ENCODE measurements at places on chromosomes 5 and 9.

- H3K27ac ChIP-seq = peak overlapping the region; percentile 50
- H3K36me3 ChIP-seq = peaks cover 15% of the 10 kb centered on the region
- H3K27me3 ChIP-seq = no peaks in the 10 kb centered on the region
- H3K4me3 ChIP-seq = no peak overlapping the region
Measured at GRCh38 chr9:127519301-127520166, 68.2 kb downstream of the LRSAM1 start.

- DNase-seq = no peak
- no peaks in the 10 kb centered on the region for H3K36me3 ChIP-seq
- no peak overlapping the region for H3K4me3 ChIP-seq
- H3K4me1 ChIP-seq = no peaks in the 10 kb centered on the region
- H3K27ac ChIP-seq = no peak overlapping the region
- no peaks in the 10 kb centered on the region for H3K27me3 ChIP-seq
Measured at GRCh38 chr5:9507974-9508373, 37.9 kb downstream of the SEMA5A start.

DNA sequence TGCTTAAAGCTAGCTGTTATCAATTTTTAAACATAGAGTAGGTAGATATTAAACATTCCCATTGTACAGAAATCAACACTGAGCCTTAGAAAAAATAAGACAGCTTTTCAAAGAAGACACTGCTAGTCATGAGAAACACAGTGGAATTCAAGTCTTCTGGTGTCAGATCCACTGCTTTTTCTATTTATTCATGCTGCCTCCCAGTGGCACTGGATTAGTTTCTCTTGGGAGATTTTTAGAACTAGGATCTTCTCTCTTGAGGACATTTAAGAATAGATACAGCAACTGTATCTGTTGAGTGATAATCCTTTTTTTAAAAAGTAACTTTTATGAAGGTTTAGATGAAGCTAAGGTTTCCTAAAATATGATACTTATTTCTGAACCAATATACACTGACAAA is 1635.4 kb upstream of the C9orf72 start:
- H3K4me1 ChIP-seq = peaks cover 5% of the 10 kb centered on the region
- H3K27ac ChIP-seq = no peak overlapping the region
- no peak for DNase-seq
- no peaks in the 10 kb centered on the region for H3K36me3 ChIP-seq

DNA sequence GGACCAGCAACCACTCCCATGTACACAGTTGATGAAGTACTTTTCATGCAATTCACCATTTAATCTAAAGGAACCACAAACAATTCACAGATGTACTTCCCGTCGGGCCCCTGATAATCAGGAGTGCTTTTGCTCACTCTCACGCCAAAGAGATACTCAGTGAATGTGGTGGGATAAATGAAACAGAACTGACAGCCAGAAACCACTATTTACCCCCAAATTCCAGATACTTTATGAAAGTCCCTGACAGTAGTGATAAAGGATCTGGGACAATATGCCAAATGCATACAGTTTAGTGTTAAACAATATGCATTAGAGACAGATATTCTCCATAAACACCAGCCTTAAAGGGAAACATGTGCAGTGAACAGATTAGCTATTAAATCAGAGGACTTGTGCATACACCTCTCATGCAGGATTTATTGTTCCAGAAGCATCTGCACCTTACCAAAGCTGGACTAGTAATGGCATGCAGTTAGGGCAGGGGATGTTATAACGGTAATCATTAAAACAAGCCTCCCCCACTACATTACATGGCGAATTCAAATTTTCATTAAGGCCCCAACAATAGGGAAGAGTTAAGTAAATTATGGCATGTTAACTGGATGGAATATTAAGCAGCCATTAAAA is 74.0 kb upstream of the SLC25A51 start:
- DNase-seq = no peak
- no peaks in the 10 kb centered on the region for H3K36me3 ChIP-seq
- H3K4me1 ChIP-seq = no peaks in the 10 kb centered on the region
- no peak overlapping the region for H3K4me3 ChIP-seq
- no peaks in the 10 kb centered on the region for H3K27me3 ChIP-seq

DNA sequence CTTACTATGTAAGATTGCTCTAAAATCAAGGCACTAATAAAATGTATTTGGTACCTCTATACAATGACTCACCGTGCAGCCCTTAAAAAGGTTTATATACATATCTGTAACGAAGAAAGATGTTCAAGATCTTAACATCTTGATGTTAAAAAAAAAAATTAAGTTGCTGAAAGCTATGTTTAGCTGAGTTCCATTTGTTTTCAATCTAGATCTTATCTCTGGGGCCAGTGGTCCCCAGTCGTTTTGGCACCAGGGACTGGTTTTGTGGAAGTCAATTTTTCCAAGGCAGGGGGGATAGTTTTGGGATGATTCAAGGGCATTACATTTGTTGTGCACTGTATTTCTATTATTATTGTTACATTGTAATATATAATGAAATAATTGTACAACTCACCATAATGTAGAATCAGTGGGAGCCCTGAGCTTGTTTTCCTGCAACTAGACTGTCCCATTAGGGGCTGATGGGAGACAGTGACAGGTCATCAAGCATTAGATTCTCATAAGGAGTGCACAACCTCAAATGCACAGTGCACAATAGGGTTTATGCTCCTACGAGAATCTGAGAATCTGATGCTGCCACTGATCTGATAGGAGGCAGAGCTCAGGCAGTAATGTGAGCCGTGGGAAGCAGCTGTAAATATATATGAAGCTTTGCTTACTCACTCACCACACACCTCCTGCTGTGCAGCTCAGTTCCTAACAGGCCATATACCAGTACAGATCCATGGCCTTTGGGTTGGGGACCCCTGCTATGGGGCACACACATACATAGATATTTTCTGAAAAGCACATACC is 27.6 kb upstream of the TSLP start:
- no peak overlapping the region for H3K27ac ChIP-seq
- no peaks in the 10 kb centered on the region for H3K36me3 ChIP-seq
- no peak for DNase-seq
- H3K4me1 ChIP-seq = no peaks in the 10 kb centered on the region

GRCh38 chr9:115192835-115193525 is 75.0 kb upstream of the TNC start:
- H3K4me1 ChIP-seq = peaks cover 20% of the 10 kb centered on the region
- DNase-seq = no peak
- no peak overlapping the region for H3K4me3 ChIP-seq

- no peak for DNase-seq
- no peak overlapping the region for H3K27ac ChIP-seq
- no peak overlapping the region for H3K4me3 ChIP-seq
- H3K36me3 ChIP-seq = no peaks in the 10 kb centered on the region
Measured at GRCh38 chr5:9209846-9210492, 335.9 kb downstream of the SEMA5A start.

GRCh38 chr5:17169507-17169906 is 47.9 kb upstream of the BASP1 start:
- no peaks in the 10 kb centered on the region for H3K27me3 ChIP-seq
- no peaks in the 10 kb centered on the region for H3K4me1 ChIP-seq
- H3K36me3 ChIP-seq = no peaks in the 10 kb centered on the region
- no peak for DNase-seq
- H3K4me3 ChIP-seq = no peak overlapping the region
- no peak overlapping the region for H3K27ac ChIP-seq

DNA sequence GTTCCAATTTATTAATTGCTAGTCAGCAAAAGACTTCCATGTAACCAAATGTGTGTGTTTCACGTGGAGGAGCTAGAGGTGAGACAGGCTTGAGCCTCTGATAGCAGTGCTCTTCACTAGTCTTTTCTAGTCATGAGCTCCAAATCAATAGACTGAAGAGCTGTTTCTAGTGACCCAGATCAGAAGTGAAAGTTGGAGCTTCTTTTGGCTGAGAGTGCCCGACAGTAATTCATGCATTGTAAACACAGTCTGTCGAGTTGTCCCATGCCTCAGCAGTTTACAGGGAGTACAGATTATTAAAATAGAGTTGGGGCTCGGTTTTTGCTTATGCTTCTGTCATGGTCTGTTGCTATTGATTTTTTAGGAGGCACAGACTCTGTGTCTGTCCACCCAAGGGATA is 793.1 kb downstream of the DTWD2 start:
- no peaks in the 10 kb centered on the region for H3K4me1 ChIP-seq
- no peaks in the 10 kb centered on the region for H3K27me3 ChIP-seq
- no peaks in the 10 kb centered on the region for H3K36me3 ChIP-seq

DNA sequence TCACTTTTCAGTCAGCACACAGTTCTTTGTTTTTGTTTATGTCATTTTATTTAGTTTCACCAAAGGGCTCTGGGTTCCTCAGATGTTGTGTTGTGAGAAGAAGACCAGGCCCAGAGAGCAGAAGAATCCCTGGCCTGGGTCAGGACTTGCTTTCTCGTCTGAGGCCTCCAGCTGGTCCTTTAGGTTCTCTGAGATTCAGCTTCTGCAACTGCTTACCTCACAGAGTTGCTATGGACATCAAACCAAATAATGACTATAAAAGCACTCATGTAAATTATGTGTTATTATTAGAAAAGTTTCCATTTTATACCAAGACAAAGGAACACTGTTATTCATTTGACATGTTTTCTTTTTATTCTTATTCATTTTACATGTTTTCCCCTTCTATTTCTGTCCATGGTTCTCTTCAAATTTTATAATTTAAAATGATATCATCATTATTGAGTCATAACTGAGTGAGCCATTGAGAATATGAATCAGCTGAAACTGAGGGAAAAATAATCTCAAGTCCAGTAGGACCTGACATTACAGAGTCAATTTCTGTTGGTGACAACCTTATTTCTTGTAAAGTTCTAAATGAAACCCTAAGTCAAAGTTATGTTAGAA is 44.0 kb upstream of the GLRX start:
- H3K36me3 ChIP-seq = no peaks in the 10 kb centered on the region
- H3K4me1 ChIP-seq = peaks cover 20% of the 10 kb centered on the region
- H3K4me3 ChIP-seq = no peak overlapping the region
- DNase-seq = no peak

DNA sequence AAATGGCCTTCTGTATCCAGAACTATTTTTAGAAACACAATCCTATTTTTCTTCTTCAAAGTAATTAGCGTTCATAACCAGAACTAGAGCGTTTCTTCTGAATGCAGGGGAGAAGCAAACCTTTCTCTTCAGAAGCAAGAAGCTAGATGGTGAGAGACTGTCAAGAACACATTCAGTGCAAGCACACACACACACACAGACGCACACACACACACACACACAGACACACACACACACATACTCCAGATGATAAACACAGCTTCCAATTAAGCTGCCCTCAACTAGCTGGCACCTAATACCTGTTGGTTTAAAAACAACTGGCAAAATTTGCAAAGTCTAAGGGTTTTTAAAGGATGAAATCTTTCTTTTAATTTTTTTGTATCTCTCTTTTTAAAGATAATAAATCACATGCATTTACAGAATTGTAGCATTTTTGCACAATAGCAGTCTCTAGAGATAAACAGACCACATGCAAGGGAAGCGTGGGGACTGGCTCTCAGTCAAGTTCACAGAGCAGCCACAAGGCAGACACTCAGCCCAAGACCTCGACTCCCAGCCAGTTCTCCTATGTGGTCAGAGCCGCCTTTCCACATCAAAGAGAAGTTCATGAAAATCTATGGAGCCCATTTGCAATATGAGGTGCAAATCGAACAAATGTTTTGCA is 138.5 kb downstream of the TTLL11 start:
- H3K4me3 ChIP-seq = no peak overlapping the region
- H3K27me3 ChIP-seq = no peaks in the 10 kb centered on the region
- H3K4me1 ChIP-seq = no peaks in the 10 kb centered on the region
- H3K36me3 ChIP-seq = no peaks in the 10 kb centered on the region
- no peak overlapping the region for H3K27ac ChIP-seq

- no peak overlapping the region for H3K4me3 ChIP-seq
- peaks cover 6% of the 10 kb centered on the region for H3K27me3 ChIP-seq
- H3K36me3 ChIP-seq = no peaks in the 10 kb centered on the region
- no peaks in the 10 kb centered on the region for H3K4me1 ChIP-seq
- H3K27ac ChIP-seq = no peak overlapping the region
Measured at GRCh38 chr9:3698076-3698475, 172.3 kb upstream of the RFX3 start.

GRCh38 chr5:110258460-110259216 is 467.8 kb downstream of the TMEM232 start:
- no peak overlapping the region for H3K27ac ChIP-seq
- no peak for DNase-seq
- no peak overlapping the region for H3K4me3 ChIP-seq

GRCh38 chr5:163459462-163459818 is 462 bp downstream of the NUDCD2 start:
- H3K4me1 ChIP-seq = peaks cover 30% of the 10 kb centered on the region
- no peaks in the 10 kb centered on the region for H3K27me3 ChIP-seq
- peaks cover 25% of the 10 kb centered on the region for H3K36me3 ChIP-seq
- H3K4me3 ChIP-seq = peak overlapping the region; percentile 71
- peak overlapping the region; percentile 98 for H3K27ac ChIP-seq
- DNase-seq = no peak

GRCh38 chr9:91255327-91255726 is 106.4 kb downstream of the AUH start:
- no peak overlapping the region for H3K27ac ChIP-seq
- H3K36me3 ChIP-seq = no peaks in the 10 kb centered on the region
- no peak overlapping the region for H3K4me3 ChIP-seq
- DNase-seq = no peak
- H3K4me1 ChIP-seq = no peaks in the 10 kb centered on the region
- no peaks in the 10 kb centered on the region for H3K27me3 ChIP-seq

DNA sequence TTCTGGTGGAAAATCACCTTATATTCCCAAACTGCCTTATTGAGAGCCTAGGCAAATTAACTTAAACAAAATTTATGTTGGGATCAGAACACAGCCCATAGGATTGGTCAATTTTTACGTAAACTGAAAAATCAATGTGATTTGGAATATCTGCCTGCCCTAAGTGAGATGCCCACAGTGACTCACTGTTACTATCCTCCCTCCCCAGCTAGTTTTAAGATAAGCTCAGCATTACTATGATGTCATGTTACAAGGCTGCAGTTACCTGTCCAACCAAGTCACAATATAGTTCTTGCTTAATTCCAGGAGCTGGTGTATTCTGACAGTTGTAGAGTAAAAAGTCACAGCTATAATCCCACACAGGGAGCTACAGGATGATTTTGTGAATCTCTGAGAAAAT is 23.1 kb downstream of the SKP1 start:
- no peak overlapping the region for H3K4me3 ChIP-seq
- peaks cover 29% of the 10 kb centered on the region for H3K4me1 ChIP-seq
- no peaks in the 10 kb centered on the region for H3K27me3 ChIP-seq
- peaks cover 100% of the 10 kb centered on the region for H3K36me3 ChIP-seq
- no peak for DNase-seq
- H3K27ac ChIP-seq = no peak overlapping the region

GRCh38 chr5:141681695-141682641 is at the start of gene ARAP3:
Gene ARAP3 (minus strand): TSS chr5:141682230. CDS start chr5:141680486, 1,744 bp downstream.
- peak; percentile 96 for DNase-seq
- no peaks in the 10 kb centered on the region for H3K36me3 ChIP-seq
- peaks cover 18% of the 10 kb centered on the region for H3K4me1 ChIP-seq
- H3K27me3 ChIP-seq = no peaks in the 10 kb centered on the region
- H3K27ac ChIP-seq = peak within 1 kb of the TSS; percentile 88

- H3K36me3 ChIP-seq = no peaks in the 10 kb centered on the region
- no peaks in the 10 kb centered on the region for H3K27me3 ChIP-seq
- H3K4me3 ChIP-seq = no peak overlapping the region
- DNase-seq = no peak
- no peak overlapping the region for H3K27ac ChIP-seq
Measured at GRCh38 chr9:16043756-16044578, 491.1 kb downstream of the CCDC171 start.

Measured in spleen (tissue), 13 donors.